Large intestine (tissue), 12 donors: ENCODE measurements at places on chromosomes 6 and 20. TPM values are rescaled to one million over a fixed set of nuclear protein-coding genes. Genes with fewer than 3 reads are reported as not detected.

- no peak for DNase-seq
These were observed 246.0 kb upstream of the SPTLC3 start for GRCh38 chr20:12762725-12763124.

Gene LHFPL5
- polyA plus RNA-seq: 0.33 TPM

DNA sequence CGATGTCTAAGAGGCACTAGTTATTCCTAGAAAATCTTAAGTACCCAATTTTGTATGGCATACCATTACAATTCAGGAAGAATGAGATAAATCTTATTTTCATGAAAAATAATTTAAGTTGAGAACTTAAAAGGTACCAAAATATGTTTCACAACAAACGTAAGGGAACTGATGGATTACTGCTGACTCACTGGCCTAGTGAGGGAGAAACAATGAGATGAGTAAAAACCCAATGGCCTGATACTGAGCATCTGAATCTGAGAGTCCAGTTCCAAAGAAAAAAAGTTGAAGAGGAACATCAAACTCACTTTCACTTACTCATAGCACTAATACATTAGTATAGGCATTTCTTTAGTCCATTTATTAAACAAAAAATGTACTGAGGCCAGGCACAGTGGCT, 56.0 kb downstream of the MDN1 start:
- no peak for DNase-seq

DNA sequence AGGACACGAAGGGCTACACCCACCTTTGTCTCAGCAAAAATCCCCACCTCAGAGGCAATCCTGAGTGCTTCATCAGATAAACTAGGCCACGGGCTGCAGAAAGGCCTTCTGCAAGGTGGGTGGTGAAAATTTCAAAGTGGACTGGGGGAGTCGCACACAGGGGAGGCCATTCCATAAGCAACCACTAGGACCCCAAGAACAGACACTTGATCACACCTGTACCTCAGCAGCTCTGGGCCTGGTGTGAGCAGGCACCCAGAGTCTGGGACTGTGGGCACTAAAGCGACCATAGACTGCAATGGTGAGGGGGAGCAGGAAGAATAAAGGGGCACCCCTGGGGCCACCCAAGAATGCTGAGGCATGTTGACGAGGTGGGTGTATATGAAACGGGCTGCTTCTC, 52.6 kb downstream of the SERAC1 start:
- DNase-seq: no peak

- DNase-seq: peak; percentile 10
These were observed 30.5 kb downstream of the GRM4 start for GRCh38 chr6:34115403-34115795.

- no peak for DNase-seq
These were observed 134.2 kb downstream of the MRPL14 start for GRCh38 chr6:43992783-43993644.

DNA sequence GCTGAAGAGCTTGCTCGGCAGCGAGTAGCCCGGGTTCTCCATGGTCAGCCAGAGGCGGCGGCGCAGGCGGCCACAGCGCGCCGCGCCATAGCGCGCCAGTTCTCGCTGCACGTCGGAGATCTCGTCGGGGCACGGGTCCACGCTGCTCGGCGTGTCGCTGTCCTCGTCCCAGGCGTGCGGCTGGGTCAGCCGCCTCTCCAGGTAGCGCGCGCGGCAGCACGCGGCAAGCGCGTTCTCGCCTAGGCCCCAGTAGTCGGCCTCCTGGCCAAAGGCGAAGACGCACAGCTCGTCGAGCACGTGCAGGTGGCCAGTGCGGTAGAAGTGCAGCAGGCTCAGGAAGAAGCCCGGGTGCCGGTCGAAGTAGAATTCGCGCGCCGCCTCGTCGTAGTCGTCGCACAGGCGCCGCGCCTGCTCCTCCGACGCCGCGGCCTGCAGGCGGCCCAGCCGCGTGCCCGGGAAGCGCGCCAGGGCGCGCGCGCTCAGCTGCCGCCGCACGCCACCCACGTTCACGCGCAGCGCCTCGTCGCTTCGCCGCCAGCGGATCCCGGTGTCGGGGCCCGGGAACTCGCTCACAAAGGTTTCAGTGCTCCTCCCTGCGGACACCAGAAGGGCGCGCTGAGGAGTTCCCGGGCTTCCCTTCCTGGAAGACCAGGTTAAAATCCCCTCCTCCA, 2.7 kb downstream of the KCNS1 start:
- peak; percentile 73 for DNase-seq

DNA sequence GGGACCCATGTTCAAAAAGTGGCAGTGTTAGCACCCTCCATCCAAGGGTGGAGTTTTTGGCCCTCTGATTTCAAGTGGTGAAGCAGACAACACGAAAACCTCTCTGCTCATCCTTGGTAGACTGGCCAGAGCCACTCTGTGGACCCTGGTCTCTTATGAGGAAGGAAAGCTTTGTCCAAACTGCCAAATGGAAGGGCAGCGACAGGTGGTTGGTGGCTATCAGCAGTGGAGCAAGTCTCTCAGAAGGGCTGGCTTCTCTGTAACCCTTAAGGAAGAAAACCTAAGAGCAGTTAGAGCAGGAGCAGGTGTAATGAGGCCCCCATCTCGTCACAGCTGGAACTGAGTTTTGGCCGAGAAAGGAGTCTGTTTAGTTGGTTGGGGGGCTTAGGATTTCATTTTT, 155.8 kb downstream of the SLC16A10 start:
- no peak for DNase-seq

GRCh38 chr6:10554826-10555225, 33.7 kb downstream of the GCNT2 start:
- no peak for DNase-seq

DNA sequence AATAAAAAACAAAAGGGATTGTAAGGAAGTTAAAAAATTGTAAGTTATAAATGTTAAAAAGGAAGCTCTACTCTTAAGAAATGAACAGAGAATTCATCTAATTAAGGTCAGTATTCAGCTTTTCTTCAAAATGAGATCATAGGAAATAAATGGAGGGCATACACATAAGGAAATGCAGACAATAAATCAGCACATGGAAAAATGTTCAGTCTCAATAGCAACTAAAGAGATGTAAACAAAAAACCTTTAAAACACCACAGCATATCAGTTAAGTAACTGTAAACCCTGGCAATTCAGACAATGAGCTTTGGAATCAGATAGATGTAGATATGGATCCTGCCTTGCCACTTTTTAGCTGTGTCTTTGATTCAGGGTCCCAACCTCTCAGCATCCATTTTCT, 24.0 kb upstream of the CLIC5 start:
- DNase-seq: no peak
